Stimulated activated effector memory CD8-positive, alpha-beta T cell treated with anti-CD3 and anti-CD28 coated beads, Interleukin-12 subunit alpha, Interleukin-12 subunit beta, amount 100 ng/mL, for 72 hours (primary cell): ENCODE measurements at places on chromosomes 2 and 18.

GRCh38 chr2:8796878-8797550, 40.4 kb downstream of the KIDINS220 start:
- DNase-seq: no peak

DNA sequence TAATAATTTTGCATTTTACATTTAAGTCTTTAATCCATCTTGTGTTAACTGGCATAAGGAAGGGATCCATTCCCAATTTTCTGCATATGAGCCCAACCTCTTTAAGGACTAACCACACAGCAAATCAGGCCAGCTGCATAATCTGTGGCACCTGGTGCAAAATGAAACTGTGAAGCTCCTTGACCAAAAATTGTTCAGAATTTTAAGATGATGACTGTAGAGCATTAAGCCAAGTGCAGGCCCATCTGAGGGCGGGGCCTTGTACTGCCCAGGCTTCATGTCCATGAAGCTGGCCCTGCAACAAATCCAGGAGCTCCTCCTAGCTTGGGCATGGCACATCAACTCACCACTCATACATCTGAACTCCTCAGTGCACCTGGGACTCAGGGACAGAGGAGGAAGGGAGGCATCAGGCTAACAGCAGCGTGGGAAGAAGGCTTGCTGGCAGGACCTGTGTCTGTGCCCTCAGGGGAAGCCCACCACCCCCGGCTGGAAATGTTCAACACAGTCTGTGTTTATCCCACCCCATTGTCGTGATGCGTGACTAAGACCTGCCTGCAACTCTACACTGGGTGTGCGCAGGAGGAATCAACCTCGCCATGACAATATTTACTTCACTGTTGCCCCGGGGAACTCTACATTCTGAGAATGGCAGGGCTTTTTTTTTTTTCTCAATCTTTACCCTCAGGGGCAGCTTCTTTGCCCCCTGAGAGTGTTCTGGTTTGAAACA, 128.9 kb upstream of the SIX2 start:
- no peak for DNase-seq

DNA sequence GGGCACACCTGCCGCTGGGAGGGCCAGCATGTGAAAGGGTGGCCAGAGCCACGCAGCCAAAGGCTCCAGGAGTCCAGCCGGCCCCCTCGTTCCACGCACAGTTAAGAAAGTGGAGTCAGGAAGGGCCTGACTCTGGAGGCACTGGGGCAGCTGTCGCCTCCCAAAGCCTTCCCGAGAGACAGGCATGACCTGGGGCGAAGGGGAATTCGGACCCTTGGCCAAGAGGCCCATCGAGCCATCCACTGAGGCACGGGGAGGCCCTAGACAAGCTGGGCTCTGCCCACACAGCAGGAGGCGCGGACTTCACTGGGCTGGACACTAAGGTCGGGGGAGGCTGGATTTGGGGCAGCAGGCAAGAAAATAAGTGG, 38.5 kb upstream of the SNED1 start:
- DNase-seq: no peak

DNA sequence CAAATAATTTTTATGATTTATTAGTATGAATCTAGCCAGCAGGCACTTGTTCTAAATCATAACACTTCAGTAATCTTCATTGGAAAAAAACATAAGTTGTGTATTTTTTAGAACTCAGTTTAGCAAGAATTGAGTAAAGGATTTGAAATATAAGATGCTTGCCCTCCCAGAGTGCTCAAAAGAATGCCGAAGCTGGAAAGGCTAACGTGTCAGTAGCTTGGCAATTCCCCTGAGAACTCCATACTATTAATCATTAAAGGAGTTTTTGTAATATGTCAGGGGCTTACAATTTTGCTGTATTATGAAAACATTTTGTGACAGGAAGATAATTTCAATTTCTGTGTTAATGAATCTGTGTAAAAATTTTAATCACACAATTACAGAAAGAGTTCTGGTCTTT, 122.7 kb downstream of the GULP1 start:
- DNase-seq: no peak

DNA sequence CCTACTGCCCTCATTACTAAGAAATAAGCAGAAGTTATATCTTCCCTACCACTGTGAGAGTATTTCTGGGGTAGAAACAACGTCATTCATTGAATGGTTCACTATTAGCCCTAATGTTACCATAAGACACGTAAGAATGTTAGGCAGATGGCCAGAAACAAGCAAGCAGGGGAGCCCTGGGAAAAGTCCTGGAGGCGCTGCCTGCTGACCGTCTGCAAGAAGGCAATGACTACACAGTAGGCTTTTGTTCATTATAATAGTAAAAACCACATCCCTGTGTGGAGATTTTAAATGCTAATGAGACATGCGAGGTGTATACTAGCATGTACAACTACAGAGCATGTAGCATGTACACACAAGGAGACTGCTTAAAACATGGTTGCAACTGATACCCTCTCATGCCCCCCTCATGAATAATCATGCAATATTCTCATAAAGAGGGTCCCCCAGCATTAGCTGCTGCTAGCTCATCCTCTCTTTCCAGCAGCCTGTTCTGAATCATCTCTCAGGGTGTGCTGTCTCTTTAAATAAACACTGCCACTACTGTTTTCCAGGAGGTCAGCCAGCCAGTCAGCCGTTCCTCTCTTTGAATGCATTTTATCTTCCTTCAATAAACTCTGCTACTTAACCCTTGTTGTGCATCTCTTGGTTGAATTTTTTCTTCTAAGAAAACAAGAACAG, 23.6 kb downstream of the SUCLG1 start:
- no peak for DNase-seq

GRCh38 chr18:58525928-58526424, 102.9 kb downstream of the ALPK2 start:
- DNase-seq: no peak

GRCh38 chr2:157898591-157898996, 22.5 kb upstream of the ACVR1 start:
- DNase-seq: peak; percentile 20

DNA sequence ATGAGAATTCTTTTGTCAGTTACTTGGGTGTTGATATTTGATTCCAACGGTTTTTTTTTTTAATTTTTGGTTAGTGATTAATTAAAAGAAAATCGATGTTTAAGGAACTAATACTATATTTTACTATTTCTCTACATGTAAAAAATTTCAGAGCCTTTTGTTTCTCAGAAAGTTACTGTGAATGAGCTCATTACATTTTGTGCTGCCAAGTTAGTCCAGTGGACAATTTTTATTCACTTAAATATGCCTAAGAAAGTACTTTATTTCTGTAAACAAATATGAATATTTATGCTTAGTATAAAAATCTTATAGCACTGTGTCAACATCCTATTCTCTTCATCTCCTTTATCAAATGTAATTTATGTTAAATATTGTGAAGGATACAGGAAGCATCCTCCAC, 309.3 kb downstream of the CTNNA2 start:
- DNase-seq: no peak

DNA sequence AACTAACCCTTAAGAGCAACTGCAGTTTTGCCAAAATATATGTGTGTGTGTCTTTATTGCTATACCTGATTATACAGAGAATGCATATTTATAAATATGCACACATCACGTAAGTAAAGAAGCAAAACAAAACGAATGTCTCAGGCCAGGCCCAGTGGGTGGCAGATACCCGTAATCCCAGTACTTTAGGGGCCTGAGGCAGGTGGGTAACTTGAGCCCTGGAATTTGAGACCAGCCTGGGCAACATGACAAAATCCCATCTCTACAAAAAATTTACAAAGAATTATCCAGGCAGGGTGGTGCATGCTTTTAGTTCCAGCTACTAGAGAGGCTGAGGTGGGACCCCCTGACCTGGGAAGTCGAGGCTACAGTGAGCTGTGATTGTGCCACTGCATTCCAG, 745.3 kb downstream of the SATB2 start:
- no peak for DNase-seq

DNA sequence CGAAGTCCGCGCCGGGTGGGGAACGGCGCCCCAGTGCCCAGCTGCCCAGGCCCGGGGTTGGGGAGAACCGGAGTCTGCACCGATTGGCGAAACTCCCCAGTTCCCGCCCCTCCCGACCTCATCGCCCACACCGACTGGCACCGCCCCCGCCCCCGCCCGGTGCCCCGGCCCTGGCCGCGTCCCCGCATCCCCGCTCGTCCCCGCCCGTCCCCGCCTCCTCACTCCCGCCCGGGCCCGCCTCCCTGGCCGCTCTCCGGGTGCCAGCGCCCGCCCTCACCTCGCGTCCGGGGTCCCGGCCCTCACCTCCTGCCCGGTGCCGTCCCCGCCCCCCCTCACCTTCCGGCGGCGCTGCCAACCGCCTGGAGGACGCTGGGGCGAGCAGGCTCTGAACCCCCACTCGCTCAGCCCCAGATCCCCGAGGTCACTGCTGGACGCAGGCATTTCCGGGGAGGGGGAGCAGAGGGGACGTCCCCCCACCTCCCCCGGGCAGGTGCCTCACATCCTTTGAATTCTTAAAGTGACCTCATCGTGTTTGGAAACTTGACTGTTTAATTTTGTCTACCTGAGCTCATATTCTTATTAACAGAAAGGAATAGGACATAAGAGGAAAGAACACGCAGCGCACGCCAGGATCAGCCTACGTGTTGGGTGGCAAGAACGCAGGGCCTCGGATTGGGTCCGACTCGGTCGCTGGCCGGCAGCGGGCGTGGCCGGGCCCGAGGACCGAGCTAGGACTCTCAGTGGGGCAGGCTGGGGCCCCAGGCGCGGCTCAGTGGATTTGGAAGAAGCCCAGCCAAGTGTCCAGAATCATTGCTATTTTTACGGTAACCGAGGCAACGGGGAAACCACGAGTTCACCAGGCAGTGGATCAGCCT, at the start of gene FAM110C:
Gene FAM110C (minus strand): TSS at position 35 of the 875 bp plus-strand sequence. CDS start 120 bp downstream, outside the sequence.
- DNase-seq: no peak

DNA sequence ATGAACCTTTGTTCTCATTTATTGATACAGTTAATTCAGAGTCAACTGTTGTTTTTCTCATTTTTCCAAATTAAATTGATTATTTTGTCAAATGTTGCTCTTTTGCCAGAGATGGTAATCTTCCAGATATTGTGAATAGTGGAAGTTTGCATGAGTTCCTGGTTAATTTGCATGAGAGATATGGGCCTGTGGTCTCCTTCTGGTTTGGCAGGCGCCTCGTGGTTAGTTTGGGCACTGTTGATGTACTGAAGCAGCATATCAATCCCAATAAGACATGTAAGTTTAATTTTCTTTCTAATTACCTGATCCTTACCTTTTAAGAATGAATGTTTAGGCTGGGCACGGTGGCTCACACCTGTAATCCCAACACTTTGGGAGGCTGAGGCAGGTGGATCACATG, 7.8 kb downstream of the CYP20A1 start:
- DNase-seq: no peak

GRCh38 chr2:25833566-25833965, 44.7 kb downstream of the ASXL2 start:
- DNase-seq: no peak

GRCh38 chr2:58098254-58099095, 51.9 kb downstream of the VRK2 start:
- no peak for DNase-seq

DNA sequence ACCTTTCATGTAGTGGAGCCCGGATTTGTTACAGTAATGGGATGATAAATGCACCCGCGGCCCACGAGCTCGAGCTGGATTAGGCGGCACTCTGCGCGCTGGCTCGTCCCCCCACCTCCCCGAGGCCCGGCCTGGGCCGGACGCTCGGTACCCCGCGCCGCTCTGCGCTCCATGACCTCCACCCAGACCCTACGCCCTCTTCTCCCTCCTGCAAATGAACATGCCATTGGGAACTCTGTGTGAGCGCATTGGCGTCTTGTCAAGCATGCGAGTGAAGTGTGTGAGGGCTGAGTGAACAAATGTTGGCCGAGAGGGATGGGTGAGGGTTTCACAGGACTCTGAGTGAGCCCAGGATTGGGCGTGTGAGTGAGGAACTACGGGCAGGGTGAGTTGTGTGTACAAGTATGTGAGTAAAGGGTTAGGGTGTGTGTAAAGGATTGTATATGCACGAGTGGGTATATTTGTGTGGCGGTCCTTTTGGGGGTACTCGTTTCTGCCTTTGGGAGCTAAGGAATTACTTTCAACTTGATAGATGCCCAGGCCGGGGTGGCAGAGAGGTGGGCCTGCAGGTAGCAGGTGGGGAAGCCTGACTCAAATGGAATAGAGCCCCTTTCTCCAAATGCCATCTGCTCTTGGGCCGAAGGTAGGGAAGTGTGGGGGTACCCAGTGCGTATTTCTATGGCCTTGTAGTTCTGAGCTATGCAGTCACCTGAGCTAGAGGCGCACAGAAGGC, 2.9 kb upstream of the EN1 start:
- DNase-seq: no peak

GRCh38 chr2:170715062-170715931, at the start of gene SP5:
TSS of gene SP5 (plus strand) at chr2:170715337. CDS start at chr2:170715513, 176 bp downstream.
- peak; percentile 72 for DNase-seq

DNA sequence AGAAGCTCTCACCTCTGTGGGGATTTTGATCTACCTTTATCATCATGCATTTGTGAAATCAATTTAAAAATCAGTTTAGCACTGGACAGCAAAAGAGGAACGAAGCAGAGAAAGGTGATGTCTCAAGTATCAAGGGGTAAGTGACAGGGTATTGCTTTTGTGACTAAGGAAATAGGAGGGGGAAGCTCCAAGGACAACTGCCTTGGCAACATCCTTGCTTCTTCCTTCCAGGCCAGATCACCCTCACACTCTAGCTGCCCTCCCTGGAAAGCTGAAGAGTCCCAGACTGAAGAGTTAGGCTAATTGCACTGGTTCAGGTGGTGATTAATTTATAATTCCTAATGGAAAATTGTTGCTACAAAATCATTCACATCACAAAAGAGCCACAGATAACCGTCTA, 859.1 kb upstream of the ACVR2A start:
- no peak for DNase-seq

DNA sequence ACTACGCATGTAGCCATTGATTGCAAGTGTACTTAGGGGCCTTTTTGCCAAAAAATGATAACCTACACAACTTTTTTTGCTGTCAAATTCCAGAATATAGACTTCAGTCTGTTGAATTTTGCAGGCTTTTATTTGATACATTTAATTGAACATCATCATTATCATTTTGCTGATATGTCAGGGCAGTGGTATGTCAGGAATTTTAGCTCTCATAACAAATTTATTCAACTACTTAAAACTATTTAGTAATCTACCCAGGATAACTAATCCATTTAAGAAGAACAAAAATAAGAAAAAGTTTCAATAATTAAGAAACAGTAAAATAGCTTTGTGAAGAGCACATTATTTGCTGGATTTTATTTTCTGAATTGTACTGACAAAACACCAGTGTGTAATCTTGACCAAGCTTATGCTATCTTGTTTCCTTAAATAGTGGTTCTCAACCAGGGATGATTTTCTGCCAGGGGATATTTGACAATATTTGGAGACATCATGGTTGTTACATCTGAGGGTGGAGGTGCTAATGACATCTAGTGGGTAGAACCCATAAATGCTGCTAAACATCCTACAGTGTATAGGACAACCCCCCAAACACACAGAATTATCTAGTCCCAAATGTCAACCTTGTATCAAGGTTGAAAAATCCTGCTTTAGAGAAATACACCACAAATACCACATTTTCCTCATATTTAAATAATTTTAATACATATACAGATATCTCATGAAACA, 12.1 kb upstream of the TTN start:
- no peak for DNase-seq
